CD4-positive, alpha-beta T cell treated with Interleukin-2 at 100 ng/mL for 4 hours (primary cell): ENCODE measurements at places on chromosomes 16 and 17.

- DNase-seq, result no peak
These were observed 44.9 kb downstream of the ABCA5 start for GRCh38 chr17:69282002-69282401.

GRCh38 chr17:82666931-82667667 lies 18.9 kb upstream of the WDR45B start:
- no peak for DNase-seq

- no peak for DNase-seq
These were observed 49.5 kb downstream of the HLF start for GRCh38 chr17:55314061-55314783.

- no peak for DNase-seq
These were observed 227.3 kb downstream of the CCDC182 start for GRCh38 chr17:57517632-57518456.
